Stimulated activated CD4-positive, alpha-beta T cell treated with anti-CD3 and anti-CD28 coated beads, Interleukin-15, amount 100 ng/mL, for 48 hours (primary cell): ENCODE measurements at places on chromosomes 2 and 18.
A peak's percentile ranks its signal among the peaks of the same experiment; 100 is the strongest.

DNA sequence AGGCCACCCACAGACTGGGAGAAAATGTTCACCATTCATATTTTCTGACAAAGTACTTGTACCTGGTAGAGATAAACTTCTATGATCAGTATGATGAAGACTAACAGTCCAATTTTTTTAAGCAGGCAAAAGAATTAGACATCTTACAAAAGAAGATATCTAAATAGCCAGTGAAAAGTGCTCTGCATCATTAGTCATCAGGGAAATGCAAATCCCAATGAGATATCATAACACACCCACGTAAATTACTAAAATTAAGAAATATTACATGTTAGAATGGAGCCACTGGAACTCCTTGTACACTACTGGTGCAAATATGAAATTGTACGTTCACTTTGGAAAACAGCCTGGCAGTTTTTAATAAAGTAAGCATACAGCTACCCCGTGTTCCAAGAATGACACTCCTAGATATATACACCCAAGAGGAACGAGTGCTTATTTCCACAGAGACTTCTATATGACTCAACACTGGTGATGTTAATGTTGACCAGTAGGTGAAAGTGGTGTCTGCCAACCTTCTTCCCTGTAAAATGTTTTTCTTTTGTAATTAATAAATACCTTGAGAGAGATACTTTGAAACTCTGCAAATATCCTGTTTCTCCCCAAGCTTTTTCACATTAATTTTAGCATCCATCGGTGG lies 80.3 kb downstream of the NPAS2 start:
- DNase-seq: no peak

DNA sequence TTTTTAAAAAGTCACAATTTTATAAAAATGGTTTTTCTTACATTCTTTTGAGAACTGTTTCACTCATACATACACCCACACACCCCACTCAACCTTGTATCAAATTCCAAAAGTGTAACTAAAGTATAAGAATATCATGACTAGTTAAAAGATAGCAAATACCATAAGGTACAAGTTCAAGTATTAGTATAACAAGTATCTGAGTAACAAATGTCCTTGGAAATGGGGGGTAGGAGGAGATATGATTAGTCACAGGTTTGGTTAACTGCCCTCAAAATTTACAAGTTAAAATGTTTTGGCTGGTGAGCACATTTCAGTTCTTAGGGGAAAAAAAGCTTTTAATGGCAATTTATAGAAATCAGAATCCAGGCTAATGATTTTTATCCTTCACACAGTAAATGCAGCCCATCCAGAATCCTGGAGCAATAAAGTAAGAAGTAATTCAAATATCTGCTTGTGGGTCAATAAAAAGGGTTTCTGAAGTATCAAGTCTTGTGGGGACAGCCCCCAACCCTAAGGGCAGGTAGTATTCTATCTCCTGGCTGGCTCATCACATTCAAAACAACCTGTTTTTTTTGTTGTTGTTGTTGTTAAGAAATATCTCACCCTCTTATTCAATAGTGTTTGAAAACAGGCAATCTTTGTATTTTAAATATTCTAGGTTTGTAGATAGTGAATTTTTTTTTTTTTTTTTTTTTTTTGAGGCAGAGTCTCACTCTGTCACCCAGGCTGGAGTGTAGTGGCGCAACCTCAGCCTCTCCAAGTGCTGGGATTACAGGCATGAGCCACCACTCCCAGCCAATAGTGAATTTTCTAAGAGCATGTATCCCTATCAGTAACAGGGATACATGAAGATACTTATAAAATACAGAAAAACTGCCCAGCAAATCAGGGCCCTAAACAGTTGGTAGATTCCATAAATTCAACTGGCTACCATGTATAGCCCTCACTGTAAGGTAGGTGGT lies 14.5 kb downstream of the IAH1 start:
- DNase-seq: no peak

GRCh38 chr2:216504376-216504762 lies 5.7 kb downstream of the RPL37A start:
- DNase-seq: no peak

DNA sequence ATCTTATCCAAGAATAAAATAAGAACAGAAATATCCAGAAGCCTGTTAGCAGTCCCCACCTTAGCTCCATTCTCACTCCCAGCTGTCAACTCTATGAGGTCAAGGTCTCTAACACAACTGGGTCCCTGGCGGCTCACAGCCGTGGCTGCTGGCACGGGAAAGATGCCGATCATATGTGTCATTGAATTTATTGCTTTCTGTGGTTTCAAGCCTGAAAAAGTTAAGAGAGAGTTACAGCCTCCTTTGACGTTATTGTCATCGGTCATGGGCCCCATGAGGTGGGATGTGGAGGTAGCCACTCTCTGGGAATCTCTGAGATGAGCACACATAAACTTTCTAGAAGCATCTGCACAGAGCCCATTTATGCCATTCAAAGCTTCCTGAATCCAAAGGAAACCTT lies 28.7 kb upstream of the CABLES1 start:
- no peak for DNase-seq

- DNase-seq: no peak
Observed at GRCh38 chr2:127637725-127638252, 8.2 kb upstream of the GPR17 start.

GRCh38 chr18:32445846-32446245 lies 24.8 kb downstream of the GAREM1 start:
- DNase-seq: no peak

- no peak for DNase-seq
Observed at GRCh38 chr18:7684357-7684756, 117.2 kb downstream of the PTPRM start.

DNA sequence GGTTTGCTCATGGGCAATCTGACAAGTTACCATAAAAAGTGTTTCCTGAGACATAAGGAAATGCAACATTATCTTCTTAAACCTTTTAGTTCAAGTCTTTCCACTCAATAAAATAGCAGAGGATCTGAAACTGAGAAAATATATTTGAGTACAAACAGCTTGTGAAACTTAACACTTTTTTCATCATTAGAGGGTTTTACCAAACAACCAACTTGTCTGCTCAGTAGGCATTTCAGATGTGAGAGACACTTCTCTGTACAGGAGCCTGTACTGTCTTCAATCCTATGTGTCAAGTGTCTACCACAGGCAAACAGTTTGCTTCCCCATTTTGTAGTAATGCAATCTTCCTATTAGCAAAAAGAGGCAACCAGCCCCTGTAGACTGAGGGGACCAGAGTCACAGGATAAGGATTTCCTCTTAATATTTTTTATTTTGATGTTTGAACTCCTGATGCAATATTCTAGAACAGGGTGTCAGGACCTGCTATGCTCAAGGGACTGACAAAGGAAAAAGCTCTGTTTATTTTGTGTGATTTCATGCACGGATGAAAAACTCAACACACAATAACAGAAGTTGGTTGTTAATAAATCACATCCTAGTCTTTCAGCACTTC lies 159.1 kb upstream of the LHCGR start:
- no peak for DNase-seq

DNA sequence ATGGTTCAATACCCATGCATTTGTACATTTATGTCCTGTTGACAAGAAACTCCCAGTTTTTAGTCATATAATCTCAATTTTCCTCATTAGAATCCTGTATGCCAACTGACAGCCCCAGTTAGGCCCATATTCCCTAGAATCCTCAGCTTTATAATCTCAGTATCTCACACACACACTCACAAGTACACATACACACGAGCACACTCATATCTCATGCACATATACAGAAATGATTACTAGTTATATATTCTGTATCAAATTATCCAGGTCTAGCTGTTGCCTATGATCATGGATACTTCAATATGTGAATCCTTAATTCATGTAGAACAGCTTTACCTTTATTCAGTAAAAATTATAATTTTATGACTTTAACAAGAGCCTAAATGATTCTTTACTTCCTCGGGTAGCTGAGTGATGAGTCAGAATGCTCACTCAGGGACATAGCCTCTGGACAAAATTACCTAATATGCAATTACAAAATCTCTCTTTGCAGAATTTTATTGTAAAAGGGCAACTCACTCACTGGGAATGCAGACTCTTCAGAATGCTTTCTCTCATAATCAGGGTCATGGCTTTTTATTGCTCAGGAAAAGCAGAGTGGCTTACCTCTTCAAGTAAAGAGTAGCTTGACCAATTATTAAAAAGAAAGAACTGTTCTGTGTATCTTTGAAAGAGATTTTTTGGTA lies 193.6 kb upstream of the PIK3C3 start:
- no peak for DNase-seq

DNA sequence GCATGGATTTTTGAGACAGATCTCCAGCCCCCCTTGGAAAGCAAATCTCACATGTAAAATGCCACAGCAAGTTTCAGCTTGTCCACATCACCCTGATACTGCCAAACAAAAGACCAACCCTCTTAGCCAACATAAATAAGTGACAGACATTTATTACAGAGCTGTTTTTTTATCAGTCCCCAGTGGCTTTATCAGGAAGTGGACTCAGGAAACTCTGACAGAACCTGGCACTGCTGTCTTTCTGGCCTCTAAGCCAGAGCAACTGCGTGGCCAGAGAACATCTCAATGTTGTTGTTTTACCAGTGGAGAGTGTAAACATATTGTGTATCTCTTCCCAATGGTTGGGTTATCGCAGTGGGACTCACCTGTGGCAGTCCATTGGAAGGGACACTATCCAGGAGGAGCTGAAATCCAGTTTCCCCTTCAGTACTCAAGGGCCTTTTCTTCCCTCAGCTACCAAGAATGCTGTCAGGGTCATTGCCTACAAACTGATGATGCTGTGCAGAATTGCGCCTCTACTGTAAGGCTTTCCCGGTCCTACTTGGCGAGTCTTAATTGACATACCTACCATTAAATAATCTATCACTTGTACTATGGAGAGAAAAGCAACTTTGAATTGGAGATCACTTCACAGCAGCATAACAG lies 22.0 kb downstream of the SLC14A1 start:
- DNase-seq: no peak

- peak; percentile 5 for DNase-seq
Observed at GRCh38 chr18:68623342-68623741, 91.6 kb downstream of the TMX3 start.

DNA sequence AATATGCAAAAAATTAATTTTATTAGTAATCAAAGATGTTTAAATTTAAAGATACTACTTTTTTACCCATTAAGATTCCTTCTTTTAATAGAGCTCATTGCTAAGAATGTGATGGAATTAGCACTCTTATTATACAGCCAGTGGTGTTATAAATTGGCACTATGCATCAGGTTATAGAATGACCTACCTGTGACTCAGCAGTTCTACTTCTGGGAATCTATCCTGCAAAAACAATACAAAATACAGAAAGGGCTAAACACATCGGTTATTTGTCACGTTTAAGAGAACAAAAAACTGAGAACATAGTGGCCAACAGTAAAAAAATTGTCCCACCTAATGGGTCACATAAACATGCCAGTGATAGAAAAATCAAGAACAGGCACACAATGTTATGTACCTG lies 9.4 kb upstream of the ADD2 start:
- no peak for DNase-seq

- DNase-seq: peak; percentile 77
Observed at GRCh38 chr2:177164584-177165052, 48.0 kb upstream of the HNRNPA3 start.

- no peak for DNase-seq
Observed at GRCh38 chr18:80046961-80047541, 12.8 kb downstream of the RBFA start.

DNA sequence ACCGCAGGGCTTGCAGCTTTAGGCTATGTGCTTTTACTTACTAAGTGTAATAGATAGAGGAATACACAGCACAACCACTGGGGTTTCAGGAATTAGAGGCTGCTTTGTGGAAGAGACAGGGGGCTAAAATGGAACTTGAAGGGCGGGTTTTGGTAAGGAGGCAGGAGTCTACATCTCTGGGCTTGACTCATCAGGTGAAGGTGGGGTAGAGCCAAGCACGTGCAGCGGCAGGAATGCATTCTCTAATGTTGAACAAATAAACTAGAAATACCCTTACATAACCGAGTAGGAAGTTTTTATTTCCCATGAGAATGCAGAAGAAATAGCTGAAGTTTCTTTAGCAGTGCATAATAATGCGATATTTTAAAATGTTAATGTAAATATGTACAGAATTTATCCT lies 673.8 kb upstream of the SALL3 start:
- DNase-seq: no peak

DNA sequence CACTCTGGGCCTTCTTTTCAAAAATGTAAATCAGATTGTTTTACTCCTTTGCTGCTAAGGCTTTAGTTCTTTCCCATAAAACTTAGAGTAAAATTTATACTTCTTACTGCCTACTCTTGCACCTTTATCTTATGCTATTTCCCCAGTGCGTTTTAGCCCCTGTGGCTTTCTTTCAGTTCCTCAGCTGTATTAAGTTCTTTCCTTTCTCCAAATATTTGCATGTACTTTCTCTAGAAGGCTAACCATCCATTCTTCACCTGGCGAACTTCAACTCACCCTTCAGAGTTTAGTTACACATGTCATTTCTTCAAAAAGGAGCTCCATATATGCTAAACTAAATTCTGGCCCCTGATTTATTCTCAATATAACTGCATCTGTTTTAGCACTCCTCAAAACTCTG lies 160.7 kb downstream of the FSHR start:
- no peak for DNase-seq

DNA sequence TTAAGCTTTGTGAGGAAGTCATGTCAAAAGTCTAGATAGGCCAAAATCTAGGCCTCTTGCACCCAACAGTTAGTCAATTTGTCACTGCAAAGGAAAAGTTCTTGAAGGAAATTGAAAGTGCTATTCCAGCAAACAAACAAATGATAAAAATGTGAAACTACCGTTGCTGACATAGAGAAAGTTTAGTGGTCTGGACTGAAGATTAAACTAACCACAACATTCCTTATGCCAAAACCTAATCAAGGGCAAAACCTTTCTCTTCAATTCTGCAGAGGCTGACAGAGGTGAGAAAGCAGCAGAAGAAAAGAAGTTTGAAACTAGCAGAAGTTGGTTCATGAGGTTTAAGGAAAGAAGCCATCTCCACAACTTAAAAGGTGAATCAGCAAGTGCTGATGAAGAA lies 44.0 kb upstream of the LRRTM4 start:
- DNase-seq: no peak

GRCh38 chr2:111095434-111095833 lies 25.3 kb upstream of the BCL2L11 start:
- no peak for DNase-seq

DNA sequence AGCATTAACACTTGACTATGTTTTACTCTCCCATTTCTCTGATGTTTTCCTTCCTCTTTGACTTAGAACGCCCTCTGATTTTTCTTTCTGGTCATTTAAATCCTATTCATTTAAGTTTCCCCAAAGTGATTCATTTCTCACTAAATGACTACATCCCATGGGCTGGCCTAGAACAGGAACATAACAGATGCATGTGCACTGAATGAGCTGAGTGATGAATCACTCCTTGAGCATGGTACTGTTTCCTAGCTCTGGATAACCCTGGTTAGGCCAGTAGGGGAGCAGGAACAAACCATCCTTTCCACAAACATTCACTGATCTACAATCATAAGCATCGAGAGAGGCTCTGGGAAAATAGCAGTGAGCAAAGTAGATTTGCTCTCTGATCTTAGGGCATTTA lies 221.9 kb upstream of the SETBP1 start:
- no peak for DNase-seq

- DNase-seq: no peak
Observed at GRCh38 chr2:110854355-110855081, 122.1 kb downstream of the ACOXL start.

GRCh38 chr18:50928551-50928950 lies 39.3 kb upstream of the ELAC1 start:
- no peak for DNase-seq

- no peak for DNase-seq
Observed at GRCh38 chr18:4016391-4017049, 438.6 kb downstream of the DLGAP1 start.

GRCh38 chr18:12491611-12492435 lies 84.1 kb downstream of the PRELID3A start:
- no peak for DNase-seq
